ENCODE measurements at places on chromosomes 6 and 20. TPM values are rescaled to one million over a fixed set of nuclear protein-coding genes. Genes with fewer than 3 reads are reported as not detected.

The OSTM1 gene
- total RNA-seq: 19.1 TPM

The C6orf163 gene
- total RNA-seq: 0.58 TPM

DNA sequence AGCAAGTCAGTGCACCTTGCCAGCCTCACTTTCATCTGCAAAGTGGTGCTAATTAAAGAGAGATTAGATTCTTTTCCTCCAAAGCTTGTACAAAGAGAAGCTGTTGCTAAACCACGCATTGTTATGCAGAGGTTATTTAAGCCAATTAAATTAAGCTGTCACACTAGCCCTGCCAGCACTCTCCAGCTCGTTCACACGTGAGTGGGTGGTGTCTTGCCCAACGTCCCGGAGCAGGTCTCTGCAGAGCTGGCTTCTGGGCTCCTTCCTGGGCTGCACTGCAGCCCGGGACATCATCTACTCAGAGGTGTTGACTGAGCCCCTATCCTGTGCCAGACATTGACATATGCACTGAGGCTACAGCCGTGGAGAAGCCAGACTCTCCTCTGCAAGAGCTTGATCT, 401.6 kb upstream of the SULF2 start:
- DNase-seq: no peak

GRCh38 chr6:160505970-160506369, 157.8 kb downstream of the SLC22A3 start:
- no peak for DNase-seq

The PCSK2 gene
- total RNA-seq: not detected

The BPIFB4 gene
- total RNA-seq: not detected

The FUT9 gene
- total RNA-seq: 0.58 TPM

GRCh38 chr20:32165836-32166545, 41.6 kb downstream of the PLAGL2 start:
- DNase-seq: no peak

GRCh38 chr6:56757588-56757984, 114.9 kb upstream of the DST start:
- no peak for DNase-seq

The RSPO3 gene
- total RNA-seq: 0.35 TPM

The RAB44 gene
- total RNA-seq: under 0.01 TPM

DNA sequence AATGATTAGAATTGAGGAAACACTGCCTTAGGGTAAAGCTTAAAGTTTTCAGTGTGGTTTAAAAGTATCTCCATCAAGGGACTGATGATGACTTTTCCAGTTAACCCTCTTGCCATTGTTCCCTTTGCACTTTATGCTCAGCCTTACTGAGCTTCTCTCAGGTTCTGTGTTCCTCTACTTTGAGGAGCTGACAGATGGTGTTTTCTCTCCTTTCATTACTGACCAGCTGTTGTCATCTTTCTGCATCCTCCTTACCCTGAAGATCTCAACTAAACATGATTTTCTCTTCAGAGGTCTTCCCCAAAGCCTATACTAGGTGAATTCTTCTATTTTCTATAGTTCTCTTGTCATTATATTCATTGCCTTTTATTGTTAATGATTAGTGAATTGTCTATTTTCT, 475.6 kb upstream of the SYNCRIP start:
- DNase-seq: no peak

GRCh38 chr6:149334682-149335160, 17.2 kb downstream of the TAB2 start:
- DNase-seq: peak; percentile 87

The CCN6 gene
- total RNA-seq: 1.4 TPM

DNA sequence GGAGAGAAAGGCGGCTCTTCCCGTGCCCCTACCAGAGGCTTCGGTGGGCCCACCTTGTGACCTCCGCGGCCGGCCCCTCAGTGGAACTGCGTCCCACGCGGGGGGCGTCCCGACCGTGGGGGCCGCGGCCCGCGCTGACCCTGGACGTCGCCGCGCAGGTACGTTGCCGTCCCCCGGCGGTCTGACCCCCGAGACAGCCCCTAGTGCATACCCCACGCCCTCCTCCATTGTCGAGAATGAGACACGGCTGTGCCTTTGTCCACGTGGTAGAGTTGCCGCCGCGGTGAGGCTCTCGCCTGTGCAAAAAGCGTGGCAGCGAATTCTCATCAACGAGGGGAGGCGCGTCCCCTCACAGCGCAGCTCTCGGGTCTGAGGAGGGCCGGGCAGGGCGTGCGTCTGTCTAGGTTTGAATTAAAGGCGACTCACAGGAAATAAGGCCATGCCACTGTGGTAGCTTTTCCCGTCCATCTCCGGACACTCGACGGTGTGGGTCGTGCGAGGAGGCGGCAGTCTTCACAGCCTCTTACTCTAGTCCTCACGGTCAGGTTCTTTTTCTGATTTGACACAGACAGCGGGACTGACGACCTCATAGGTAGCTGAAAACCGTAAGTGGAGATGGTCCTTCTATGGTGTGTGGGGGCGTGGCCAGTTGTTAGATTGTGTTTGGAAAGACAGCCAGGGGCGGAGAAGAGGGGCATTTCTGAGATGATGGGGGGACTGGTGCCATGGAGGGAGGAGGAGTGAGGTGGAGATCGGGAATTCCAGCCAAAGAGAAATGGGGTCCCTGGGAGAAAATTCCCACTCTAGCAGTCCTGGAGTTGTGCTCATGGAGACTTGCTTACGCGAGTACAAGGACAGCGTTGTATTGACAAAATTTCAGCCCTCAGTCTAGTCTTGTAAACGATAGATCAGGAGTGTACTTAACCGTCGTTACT, 580 bp downstream of the NXT1 start:
- no peak for DNase-seq

DNA sequence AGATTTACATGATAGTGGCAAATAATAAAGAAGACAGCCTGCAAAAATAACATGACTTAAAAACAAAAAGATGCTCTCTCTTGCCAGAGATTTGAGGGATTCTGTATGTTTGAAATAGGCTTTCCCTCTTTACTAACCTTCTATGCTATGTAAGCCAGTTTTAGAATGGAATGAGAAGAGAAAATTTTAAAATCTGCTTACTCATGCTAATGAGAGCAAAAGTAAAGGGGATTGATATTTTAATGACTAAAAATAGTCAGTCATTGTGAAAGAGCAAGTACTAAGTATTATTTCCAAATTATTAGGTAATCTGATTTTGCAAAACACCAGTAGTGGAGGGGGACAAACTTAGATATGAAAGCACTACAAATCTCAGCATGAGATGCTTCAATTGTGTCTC, 563.3 kb upstream of the ADGRB3 start:
- no peak for DNase-seq
